ENCODE measurements at places on chromosomes 4 and X.

DNA sequence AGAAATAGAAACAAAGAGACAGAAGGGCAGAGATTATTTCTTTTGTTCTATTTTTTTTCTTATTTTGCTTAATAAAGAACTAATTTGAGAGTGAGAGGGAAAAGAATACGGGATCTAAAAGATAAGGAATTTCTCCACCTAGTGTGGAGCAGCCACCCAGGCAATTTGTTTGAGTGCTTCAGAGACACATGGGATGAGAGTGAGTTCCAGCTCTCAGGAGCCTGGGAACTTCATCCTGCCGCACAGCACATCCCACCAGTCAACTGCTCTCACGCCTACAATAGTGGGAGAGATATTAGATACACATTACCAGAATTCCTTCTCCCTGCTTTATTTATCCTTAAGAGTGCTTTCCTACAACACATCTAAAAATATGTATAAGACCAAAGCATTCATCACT lies 946.4 kb downstream of the PDHA2 start:
- DNase-seq = no peak

DNA sequence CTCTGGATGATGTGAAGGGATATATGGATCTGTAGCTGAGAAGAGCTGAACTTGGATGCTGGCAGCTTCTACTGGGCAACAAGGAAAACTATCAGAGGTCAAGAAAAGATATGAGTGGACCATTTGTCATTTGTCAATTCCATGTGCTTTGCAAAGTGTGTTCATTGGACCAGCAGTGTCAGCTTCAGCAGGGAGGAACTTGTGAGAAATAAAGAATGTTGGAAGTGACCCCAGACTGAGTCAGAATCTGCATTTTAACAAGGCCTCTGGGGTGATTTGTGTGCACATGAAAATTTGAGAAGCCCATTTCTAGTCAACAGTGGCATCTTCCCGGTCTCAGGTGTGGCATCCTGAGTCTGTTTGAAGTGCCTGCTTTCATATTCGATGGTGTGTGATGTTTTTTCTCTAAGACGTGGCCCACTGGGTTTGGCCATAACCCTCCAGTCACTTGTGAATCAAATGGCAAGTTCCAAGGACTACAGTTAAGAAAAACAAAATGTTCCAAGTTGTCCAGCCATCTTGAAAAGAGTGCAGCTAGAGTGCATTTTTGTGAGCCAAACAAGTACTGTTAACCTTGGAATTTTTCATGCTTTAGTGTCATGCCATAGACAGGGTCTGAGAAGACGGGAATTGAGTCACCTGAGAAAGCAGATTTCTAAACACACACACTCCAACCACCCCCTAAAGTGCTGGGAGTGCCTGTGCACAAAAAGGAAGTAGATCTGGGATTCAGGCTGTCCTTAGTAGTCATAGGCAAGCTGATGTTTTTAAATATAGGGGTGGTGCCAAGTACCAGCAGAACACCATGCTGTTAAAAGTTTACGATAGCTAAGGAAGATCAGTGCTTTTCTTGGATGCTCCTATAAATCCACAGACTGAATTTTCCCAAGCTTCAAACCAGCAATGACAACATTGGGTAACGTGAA lies 26.4 kb downstream of the GPM6B start:
- no peak for DNase-seq

DNA sequence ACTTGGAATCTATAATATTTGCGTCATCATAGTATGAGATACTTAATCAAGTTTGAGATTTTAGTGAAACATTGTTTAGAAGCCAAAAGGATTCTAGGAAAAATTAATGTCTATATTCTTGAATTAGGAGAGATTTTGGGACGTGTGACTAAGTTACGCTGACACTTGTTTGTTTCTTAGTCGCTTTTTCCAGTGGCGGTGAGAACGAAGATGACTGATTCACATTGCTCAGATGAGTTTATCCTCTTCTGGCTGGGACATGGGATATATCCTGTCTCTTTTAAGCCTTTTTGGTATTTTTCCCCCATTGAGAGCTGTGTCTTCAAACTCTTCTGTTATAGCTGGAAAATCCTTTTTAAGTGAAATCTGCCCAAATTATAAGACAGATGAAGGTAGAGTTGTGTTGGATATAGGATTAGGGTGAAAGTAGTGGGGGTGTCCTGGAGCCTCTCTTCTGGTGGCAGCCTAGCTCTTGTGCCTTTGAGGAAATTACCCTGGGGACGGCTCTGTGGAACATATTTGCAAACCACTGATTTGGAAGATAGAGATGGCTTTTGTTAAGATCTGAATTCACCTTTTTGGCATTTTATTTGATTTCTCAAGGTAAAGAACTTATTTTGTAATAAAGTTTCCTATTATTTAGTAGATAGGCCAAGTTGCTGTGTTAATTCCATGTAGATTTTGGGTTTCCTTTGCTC lies 49.7 kb downstream of the HTT start:
- no peak for DNase-seq

DNA sequence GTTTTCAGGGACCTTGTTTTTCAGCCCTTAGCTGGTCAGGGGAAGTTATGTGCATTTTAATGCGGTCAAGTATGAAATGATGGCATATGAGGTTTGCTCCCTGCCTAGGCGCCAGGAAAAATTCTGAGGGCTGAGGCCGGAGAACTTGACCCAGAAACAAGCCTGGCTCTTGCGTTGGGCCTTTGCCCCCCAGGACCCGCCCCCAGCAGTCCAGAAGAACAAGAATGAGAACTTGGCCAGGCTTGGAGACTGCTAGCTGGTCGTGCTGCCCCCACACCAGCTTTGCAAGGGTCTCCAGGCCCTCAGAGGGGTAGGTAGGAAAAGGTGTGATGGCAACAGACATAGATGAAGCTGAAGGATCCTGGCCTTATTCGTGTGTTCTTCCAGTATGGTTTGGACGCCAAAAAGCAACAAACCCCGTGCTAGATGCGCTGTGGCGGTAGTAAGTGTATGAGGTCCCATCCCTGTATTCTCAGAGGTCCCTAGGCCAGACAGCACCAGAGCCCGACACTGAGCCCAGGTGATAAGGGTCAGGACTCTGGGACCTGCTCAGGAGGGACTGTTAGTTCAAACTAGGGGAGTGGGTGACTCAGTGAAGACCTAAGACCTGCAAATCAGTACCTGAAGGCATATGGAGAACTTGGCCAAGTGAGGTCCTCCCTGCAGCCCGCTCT lies 10.5 kb downstream of the NKX3-2 start:
- DNase-seq = no peak

DNA sequence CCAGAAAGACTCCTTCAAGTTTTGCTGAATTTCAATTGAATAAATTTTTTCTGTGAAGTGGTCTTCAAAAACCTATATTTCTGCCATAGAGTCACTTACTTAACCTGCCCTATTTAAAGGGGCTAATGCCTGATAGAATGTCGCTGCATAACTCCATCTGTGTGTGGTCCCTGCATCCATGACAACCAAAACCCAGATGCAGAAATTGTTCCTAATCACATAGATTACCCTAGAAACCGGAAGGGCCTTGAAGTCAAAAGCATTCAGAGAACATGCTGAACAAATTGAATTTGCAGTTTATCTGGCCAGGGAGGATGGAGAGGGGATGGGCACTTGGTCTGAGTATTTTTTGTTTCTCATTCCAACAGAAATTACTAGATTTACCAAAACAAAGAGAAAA lies 1.5 kb upstream of the PARM1 start:
- no peak for DNase-seq

DNA sequence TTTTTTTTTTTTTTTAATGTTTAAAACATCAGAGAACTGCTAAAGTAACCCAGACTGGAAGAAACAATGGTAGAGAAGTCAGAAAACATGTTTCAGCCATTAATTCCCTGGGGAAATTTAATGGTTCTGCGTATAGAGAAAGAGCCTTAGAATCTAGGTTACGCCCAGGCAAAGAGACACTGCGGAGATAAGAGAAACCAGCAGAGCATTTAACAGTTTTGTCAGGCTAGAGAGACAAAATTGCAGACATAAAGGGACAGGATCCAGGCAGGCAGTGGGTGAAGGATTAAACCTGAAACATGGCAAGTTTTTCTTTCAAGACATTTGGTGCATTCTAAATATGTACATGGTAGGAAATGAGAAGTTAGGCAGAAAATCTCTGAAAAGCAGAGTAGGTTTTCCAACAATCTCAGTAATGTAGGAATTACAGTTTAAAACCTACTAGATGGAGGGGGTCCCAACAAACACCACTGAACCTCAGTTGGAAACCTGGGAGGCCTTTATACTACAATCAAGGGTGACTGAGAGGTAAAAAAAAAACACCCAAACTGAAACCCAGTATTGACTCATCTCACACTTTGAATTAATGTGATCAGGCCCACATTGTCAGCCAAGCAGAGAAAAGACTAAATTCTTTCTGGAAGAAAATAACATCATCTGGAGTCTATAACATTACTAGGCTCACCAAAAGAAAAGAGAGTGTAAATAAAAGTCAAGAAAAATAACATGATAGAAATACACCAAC lies 254.2 kb upstream of the NWD2 start:
- no peak for DNase-seq

DNA sequence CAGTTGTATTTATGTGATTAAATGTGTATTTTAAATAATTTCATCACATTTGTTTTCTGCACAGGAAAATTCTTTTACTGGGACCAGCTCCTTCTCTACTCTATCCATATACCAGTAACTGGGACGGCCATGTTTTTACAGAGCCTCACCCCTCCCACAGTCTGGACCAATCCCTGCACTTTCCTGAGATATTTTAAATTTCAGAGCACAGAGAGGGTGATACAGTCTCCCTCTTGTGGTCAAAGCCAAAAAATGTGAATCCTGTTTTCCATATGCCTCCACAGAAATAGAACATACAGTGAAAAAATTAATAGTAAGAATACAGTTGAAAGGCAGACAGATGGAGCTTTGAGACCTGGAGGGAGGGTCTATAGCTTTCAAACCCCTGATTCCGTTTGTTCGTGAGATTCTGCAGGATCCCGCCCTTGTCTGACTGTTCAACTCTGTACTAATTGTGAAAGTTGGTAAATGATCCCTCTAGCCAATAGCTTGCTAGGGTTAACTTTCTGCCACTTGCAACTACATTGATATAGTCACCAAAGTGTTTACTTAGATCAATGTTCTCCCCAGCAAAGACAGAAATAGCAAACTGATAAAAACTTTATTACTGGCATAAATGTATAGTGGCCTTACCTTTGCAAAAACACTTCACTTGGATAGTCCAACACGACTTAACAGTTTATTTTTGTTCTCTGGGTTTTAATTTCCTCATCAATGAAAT lies 172.2 kb downstream of the PPARGC1A start:
- no peak for DNase-seq

DNA sequence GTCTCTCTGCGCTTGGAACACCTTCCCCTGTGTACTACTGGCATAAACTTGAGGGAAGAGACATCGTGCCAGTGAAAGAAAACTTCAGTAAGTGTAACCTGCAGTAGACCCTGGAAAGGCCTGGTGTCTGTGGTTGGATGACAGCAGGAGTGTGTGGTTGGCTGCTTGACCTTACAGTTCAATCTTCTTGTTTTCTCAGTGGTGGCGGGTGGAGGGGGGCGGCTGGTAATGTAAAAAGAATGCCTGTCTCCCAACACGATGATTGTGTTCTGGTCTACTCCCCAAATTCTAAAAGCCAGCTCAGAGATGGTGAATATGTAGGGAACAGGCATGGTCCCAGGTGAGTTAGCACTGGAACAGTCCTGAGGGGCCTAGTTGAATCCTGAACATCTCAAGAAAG lies 18.6 kb downstream of the PSMD10 start:
- DNase-seq = no peak

GRCh38 chrX:150051096-150051495 lies 112.8 kb upstream of the EOLA2 start:
- DNase-seq = no peak

GRCh38 chr4:6221851-6222760 lies 21.8 kb upstream of the JAKMIP1 start:
- no peak for DNase-seq

GRCh38 chrX:46953137-46953527 lies 40.9 kb downstream of the JADE3 start:
- no peak for DNase-seq

GRCh38 chr4:94364527-94364926 lies 21.9 kb upstream of the HPGDS start:
- no peak for DNase-seq

DNA sequence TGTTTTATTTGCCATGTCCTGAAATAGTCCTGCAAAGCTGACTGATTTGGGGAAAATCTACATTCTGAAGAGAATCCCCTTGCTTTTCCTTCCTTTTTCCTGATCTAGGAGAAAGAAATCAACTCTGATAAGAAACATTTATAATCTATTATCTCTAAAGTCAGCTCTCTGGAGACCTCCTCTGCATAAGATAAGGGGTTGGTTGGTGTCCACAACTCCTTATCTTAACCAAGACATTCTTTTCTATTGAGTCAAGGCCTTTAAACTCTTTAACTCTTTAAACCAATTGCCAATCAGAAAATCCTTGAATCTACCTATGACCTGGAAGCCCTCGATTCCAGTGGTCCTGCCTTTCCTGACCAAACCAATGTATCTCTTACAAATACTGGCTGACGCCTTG lies 373.6 kb upstream of the RASGEF1B start:
- DNase-seq = no peak

DNA sequence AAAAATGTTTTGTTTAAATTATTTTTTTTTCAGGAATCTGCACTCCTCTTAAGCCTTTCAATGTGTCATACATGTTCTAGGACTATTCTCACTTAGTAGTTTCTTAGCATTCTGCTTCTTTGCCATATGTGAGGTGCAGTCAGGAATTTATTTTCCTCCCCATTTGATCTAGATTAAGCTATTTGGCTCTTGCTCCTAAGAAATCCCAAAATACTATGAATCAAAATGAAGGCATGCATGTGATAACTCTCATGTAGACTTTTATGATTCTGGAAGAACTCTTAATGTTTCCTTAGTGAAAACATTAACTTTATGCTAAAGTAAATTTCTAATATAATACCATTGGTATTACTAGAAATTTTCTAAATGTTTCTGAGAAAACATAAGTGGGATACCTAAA lies 664.5 kb downstream of the RAPGEF2 start:
- no peak for DNase-seq

DNA sequence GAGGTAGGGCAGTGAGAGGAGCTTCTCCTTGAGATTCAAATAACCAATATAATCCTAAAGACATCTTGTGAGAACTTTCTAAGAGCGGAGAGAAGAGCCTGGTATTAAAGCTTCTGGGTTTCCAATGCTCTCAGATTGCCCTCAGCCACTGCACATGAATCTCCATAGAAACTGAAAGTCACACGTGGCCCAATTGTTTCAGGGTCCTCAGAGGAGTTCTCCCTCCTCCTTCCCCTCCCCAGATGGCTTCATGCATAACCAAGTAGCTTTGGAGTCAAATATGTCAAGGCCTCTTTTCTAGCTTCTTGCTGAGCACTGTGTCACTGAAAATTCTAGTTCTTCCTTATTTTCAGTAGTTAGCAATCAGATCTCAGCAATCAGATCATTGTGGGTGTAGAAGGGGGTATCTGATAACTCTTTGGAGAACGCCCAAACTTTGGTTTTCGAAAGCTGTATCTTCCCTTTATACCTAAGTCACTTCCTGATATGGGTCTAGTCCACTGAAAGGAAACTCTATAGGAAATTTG lies 2.2 kb downstream of the BTK start:
- no peak for DNase-seq

DNA sequence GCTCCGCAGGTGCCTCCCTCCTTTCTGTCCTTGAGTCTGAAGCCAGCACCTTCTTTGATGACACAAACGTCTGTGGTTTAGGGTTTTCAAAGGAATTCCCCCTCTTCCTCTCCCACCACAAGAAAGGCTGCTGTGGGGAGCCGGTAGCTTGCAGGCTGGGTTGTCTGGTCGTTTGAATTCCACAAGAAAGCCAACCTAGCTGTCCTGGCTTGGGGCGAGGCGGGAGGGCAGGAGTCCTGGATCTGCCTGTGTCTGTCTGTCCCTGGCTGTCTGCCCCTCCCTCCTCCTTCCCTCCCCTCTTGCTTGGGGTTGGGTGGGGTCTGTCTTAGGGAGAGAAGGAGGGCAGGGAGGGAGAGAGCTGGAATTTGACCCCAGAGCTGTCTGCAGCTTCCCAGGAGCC lies 56.3 kb downstream of the SHROOM2 start:
- no peak for DNase-seq
